Stimulated activated CD8-positive, alpha-beta memory T cell treated with anti-CD3 and anti-CD28 coated beads, Interleukin-4, amount 100 ng/mL, for 4 hours (primary cell): ENCODE measurements at places on chromosomes 13 and 19.

- no peak for DNase-seq
Observed at GRCh38 chr19:21210037-21210621, 68.3 kb downstream of the ZNF431 start.

GRCh38 chr13:45490068-45490467 lies 25.3 kb downstream of the COG3 start:
- no peak for DNase-seq

DNA sequence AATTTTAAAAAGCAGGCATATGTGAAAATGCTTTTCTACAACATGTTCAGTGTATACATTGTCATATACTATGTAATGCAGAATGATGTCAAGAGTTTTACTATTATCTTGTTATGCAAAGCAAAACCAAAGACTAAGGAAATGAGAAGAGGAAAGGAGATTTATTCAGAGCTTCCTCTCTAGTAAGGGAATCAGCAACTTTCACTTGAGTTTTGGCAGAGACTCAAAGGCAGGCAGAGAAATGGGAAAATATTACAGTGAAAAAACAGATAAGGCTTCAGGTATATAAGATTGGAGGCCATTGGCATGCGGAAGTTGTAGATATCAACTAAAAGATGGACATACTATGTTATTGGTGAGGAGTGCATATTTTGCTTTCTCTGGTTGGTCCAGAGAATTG lies 512.0 kb upstream of the PCDH20 start:
- no peak for DNase-seq

DNA sequence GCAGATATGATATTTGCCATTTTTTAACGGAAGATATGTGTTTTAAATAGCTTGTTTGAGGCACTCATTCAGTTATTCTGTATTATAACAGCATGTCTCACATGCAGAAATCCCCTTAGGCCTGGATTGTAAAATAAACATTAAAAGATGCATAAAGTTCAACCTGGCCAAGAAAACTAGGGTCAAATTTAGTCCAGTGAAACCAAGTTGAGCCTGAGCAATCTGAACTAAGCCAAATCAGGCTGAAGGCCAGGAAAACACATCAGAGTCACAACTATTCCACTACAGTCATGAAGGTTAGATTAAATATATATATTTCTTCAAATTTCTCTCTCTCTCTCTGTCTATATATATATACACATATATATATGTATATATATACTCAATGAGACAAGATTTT lies 504.8 kb downstream of the SLITRK1 start:
- DNase-seq: no peak

DNA sequence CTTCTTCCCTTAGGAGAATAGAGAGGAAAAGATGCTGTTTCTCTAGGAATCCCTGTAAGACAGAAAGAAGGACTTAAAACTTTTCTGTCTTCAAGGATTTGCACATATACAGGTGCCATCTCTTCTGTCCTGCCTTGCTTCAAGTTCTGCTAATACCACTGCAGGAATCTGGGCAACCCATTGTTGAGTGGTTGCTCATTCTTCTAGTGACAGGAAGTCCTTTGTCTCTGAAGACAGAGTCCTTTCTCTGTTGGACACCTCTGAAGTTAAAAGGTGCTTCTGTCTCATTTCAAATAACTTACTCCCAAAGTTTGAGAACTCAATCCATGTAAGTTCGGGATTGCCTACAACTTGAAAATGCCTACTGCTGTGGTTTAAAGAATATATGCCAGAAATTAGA lies 114.4 kb upstream of the TMTC4 start:
- no peak for DNase-seq

DNA sequence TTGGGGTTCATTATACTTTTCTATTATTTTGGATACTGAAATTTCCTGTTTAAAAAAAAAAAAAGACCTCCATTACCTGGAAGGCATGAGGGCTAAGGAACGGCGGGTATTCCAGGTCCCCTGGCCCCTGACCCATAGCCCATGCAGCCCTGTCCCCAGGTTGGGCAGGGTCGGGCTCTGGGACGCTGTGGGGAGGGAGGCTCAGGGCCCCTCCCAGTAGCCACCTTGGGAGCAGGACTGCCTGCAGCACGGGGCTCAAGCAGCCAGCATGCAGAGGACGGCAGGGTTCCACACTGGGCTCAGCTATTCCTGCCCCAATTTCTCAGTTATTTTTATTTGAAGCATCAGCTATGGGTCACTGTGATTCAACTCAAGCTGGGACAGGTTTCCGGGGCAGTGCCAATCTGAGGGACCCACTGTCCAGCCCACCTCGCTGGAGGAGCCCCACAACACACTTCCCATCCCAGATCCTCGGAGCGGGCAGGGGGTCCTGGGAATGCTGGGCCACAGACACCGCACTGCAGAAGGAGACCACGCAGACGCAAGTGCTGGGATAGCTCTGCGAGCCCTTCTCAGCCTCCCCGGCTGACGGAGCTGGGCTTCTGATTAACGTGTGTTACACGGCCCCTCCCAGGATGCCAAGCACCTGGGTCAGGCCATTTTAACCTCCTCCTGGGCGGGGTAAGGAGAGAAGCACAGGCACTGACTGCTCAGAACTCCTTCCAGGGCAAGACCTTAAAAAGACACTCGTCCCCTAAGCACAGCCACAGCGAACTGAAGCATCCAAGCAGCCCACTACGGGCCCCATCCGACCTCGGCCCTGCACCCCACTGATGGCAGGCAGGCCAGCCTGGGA lies 60.1 kb downstream of the PEPD start:
- no peak for DNase-seq

DNA sequence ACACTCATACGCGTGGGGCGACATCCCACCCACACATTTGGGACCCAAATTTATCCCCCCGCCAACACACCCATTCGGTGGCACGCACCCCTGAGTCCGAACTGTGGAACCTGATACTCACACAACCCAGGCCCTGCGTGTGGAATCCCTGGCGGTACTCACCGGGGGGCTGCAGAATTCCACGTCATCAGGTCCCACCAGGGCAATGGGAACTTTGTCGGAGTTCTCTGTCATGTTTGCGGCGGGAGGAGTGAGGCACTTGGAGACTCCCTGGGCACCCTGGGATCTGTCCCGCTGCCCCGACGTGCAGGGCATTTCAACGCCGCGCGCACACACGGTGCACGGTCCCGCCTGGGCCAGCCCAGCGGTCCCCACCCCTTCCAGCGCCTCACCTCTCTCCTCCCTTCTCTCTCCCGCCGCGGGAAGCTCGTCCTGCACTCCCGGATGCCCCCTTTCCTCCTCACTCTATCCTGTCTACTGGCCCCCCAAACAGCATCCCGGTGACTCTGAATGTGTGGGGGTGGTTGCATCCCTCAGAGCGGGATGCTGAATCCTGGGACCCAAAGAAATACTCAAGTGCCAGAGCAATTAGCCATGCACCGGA lies at the start of gene CNMD:
Gene CNMD, minus strand, starts transcription at position 353 of the 604 bp plus-strand sequence. Its CDS starts 119 bp downstream, at position 234.
- DNase-seq: no peak

DNA sequence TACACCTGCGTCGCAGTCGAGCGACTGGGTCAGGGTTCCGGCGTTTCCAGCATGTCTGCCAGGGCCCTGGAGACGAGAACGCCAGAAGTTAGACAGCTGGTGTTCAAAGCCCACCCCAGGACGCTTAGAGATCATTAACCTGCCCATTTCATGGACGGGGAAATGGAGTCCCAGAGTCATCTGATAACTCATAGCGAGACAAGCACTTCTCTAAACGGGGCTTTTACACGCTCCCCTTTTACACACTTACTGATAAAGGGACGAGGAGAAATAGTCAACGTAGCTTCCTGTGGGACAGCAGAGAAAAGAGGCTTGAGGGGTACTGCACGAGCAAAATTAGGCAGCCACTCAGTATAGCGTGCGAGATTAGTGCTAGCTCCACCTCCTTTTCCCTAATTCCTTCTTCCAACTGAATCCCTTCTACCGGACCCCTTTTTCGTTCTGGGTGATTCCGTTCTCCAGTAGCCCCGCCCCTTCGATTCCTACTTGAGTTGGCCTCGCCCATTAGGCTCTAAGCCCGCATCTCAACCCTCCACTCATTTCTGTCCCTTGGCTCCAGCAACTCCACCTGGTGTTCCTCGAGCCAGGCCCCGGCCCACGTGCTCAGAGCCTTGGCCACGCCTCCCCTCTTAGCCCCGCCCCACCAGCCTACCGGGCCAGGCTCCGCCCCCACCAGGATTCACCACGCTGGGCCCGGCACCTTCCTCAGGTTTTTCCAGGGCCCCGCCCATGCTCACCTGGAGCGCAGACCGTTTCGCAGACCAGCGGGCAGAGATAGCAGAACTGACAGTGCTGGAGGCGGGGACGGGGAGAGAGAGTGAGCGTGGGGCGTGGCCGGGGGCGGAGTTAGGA lies 3.7 kb downstream of the HRC start:
- no peak for DNase-seq

DNA sequence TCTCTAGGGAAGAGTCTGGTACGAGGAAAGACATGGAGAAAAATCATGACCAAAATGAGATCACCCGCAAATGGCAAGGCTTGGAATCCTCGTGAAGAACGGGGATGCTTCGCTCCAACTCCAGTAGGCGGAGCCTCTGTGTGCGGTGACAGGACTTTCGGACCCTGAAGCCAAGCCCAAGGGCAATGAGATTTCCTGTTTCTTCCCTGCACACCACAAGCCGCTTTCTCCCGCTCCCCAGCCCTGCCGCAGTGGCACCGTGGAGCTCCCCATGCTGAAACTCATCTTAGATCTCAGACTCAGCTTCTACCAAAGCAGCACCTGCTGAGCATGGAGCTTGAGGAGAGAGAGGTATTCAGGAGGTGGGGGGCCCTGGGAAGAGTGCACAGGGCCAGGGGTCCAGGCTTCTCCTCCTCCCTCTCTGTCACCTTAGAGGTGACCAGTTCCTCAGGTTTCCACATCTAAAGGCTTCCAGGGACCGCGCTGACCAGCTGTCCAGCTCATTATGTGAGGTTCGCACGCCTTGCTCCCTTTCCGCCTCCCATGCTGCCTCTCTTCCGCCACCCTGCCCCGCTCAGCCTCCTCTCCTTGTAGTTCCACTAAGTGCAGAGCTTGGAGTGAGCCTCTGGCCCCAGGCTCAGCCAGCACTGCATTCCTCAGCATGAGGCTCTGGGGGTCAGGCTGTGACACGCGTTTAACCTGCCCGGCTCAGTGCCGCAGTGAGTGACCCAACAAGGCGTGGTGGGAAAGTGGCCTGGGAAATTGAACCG lies 153.8 kb upstream of the SOX1 start:
- DNase-seq: no peak

GRCh38 chr13:26680572-26680971 lies 80.0 kb downstream of the GPR12 start:
- DNase-seq: no peak

DNA sequence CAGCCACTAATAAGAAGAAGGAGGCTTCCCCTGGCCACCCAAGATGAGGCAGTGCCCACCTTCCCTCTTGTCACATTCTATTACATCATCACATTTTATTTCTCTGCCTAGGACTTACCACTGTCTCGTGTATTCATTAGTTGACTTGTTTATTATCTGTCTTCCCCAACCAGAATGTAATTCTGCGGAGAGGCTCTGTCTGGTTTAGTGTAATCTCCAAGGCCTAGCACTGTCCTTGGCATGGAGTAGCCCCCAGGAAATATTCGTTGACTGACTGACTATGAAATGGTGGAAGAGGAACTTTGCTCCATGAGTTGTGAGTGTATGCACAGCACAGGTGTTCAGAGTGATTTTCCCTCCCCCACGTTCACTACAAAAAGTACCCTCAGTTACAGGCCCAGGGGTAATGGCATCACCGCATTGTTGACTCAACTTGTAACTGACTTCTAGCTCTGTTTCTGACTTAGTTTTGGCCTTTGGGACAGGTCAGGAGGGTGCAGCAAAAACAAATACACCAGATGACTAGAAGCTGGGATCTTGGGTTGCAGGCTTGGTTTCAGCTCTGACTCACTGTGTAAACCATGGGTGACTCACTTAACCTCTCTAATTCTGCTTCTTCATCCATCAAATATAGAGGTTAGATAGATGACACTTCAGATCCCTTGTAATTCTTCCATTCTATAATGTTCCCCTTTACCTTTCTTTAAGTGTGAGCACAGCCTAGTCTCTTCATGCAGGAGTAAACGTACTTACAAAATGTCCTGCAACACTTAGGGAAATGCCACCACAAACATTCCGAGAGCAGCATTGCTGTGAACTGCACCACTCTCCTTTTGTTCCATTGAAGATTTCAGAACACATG lies 229.7 kb downstream of the KCNRG start:
- DNase-seq: peak; percentile 16

- no peak for DNase-seq
Observed at GRCh38 chr13:78015782-78016181, 97.2 kb upstream of the EDNRB start.

GRCh38 chr13:26236296-26236695 lies 14.2 kb upstream of the RNF6 start:
- DNase-seq: no peak

GRCh38 chr13:62702502-62702901 lies 1286.9 kb upstream of the PCDH20 start:
- DNase-seq: no peak

DNA sequence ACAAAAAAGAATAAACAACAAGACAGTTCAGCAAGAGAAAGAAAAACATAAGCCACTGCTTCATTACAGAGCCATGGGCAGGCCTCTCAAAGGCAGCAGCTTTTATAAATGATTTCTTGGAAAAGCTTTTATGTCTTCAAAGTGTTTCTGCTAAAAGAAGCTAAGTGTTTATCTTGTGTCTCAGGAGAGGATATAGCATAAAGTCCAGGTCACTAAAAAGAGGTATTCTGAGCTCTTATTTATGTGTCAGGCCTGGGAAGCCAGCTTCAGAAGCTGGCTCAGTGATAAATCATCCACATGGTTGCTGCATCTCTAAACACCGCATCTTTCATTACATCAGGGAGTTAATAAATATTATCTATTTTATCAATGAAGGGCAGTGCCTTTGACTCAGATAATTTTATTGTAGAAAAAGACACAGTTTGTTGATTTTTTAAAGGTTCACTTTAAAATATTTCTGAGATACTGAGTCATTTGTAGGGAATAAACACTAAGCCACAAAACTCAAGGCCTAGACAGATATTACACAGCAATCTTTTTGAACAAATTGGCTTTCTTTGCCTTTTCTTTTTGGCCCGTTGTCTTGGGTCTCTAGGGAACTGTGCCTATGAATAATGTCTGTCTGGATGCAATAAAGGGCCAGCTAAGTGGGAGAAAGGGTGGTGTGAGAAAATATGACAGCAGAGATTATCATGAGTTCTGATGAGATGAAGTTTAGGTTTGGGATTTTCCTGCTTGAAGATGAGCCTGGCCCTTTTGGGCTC lies 1086.6 kb downstream of the UQCRFS1 start:
- no peak for DNase-seq

GRCh38 chr13:31476753-31477152 lies 262.6 kb upstream of the RXFP2 start:
- DNase-seq: no peak

GRCh38 chr19:28941833-28942232 lies 271.1 kb downstream of the UQCRFS1 start:
- no peak for DNase-seq
